ENCODE measurements at places on chromosomes 5 and 9.

DNA sequence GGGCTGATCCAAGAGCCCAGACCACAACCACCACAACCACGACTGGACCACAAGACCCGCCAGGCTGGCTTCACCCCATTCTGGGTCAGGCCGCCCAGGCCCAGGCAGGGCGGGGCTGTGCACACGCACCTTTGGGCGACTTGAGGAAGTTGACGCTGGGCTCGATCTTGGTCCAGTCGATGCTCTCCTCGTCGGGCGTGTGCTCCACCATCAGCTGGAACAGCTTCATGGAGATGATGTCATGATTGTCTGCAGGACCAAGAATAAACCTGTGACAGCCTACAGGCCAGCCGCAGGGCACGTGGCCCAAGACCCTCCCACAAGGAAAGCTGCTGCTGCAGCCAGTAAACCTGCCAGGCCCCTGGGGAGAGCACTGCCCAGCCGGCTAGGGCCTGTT lies 17.3 kb downstream of the LMAN2 start:
- no peak for DNase-seq

GRCh38 chr5:89572696-89573095 lies 689.7 kb upstream of the MEF2C start:
- DNase-seq = no peak

DNA sequence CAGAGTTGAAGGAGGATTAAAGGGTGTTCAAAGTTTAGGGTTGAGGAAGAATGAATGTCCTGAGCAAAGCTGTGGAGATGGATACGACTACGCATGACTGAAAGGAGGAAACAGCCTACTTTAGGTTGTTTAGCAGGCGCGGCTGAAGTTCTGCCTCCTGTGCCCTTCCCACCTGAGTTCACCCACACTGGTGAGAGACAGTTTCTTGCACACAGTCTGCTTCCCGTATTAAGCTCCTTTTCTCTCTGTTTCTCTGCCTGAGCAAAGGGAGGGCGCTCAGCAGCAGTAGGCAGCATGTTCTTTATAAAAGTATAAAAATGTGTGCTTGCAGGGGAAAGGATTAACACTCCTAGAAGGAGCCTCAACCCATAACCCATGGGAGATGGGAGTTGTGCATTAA lies 224.0 kb upstream of the SMARCA2 start:
- no peak for DNase-seq

- no peak for DNase-seq
These were observed 169.2 kb downstream of the CACNA1B start for GRCh38 chr9:138046641-138047301.

GRCh38 chr5:77636641-77637169 lies 1.8 kb downstream of the OTP start:
- no peak for DNase-seq

- no peak for DNase-seq
These were observed 281.6 kb downstream of the ADAMTS6 start for GRCh38 chr5:65199993-65200675.

DNA sequence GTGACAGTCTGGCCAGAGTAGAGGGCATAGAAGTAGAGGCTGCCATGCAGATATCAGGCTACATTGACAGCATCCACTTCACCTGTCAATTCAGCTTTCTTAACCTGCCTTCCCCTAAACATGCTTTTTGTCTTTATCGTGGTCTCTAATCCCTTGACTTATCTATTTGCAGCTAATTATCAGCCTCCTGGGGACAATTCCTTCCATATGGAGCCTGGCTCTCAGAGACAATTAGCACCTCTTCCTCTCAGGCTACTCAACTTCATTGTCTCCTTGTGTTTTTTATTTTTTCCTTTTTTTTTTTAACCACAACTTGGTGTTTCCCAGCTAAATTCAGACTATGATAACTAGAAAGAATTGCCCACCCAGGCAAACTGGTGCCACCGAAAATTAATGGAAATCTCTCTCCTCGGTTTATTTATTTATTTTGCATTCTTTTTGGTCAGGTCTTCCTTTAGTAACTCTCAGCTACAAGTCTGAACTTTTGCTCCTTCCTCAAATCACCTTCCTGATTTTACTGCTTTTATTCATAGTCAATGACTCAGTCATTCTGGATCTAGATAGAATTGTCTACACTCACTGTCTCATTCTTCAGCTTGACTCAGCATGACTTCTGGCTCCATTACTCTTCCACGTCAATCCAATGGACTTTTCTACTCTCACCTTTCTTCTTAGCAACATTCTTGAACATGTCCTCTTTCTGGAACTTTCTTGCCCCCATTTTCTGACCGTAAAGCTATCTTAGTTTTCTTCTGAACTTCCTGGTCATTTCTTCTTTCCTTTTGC lies 63.0 kb upstream of the BASP1 start:
- DNase-seq = no peak

GRCh38 chr9:25960178-25960577 lies 281.9 kb upstream of the TUSC1 start:
- DNase-seq = no peak

DNA sequence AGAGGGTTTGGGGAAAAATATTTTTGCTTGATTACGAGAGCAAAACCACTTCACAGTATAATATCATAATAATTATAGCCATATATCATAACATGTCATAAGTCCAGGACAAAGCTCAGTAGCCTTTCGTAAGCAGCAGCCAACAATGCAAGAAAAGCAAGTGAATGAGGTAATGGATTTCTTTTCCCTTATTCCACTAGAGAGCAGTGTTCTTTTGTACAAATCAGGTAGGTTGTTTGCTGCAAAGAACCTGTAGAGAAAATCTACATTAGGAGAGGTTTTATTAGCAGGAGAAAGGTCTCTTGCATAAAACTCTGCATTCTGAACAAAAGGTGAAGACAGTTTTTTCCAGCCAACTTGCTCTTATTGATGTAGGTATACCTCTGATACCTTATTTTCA lies 1033.4 kb downstream of the TLE4 start:
- no peak for DNase-seq

- no peak for DNase-seq
These were observed 247.2 kb downstream of the NTRK2 start for GRCh38 chr9:84916769-84917168.

GRCh38 chr5:1661831-1662558 lies 137.6 kb downstream of the MRPL36 start:
- DNase-seq = no peak

DNA sequence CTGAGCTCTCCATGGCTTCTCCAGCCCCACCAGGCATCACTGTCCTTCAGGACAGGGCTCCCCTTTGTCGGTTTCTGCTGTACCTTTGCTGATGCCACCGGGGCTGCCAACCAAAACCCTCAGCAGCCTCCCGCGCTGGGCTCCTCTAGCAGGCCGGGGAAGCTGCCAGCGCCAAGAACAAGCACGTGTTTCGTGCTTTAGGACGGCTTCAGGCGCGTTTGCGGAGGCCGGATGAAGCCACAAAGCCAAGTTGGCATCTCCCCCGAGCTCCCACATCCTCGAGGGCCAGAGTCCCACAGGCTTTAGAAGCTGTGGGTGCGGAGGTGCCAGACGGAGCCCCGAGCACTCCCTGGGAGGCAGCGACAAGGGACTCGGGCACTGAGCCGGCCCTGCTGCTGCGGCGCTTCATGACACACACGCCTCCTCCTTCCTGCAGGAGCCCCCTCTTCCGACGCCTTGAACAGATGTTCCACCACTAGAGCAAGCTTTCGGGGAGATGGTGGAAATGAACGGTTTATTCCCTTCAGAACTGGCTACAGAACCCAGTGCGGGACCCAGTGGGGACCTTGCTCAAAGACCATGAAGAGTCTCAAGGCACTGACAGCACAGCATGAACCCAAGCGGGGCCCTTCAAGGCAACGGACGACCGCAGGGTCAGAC lies 36.7 kb downstream of the SARDH start:
- no peak for DNase-seq

DNA sequence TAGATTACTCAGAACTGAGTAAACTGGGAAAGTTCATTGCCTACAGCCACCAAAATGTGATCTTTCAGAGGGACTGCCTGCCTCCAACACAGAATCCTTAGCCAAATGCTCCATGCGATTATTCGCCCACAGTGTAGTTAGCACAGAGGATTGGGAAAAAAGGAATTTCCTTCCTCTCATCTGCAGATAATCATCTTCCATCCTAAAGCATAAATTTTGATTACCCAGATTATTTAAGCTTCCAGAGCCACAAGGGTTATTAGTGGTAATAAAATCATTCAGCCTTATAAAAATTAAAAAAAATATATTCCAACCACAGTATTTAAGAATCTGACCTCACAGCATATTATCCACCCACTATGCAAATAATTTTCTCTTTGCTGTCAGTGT lies 285.3 kb upstream of the GRAMD2B start:
- DNase-seq = no peak

GRCh38 chr5:154334406-154335064 lies 111.3 kb upstream of the SAP30L start:
- no peak for DNase-seq

GRCh38 chr5:146766013-146766412 lies 112.5 kb downstream of the PPP2R2B start:
- DNase-seq = no peak

- no peak for DNase-seq
These were observed 101.5 kb downstream of the GCNT1 start for GRCh38 chr9:76560481-76560922.

DNA sequence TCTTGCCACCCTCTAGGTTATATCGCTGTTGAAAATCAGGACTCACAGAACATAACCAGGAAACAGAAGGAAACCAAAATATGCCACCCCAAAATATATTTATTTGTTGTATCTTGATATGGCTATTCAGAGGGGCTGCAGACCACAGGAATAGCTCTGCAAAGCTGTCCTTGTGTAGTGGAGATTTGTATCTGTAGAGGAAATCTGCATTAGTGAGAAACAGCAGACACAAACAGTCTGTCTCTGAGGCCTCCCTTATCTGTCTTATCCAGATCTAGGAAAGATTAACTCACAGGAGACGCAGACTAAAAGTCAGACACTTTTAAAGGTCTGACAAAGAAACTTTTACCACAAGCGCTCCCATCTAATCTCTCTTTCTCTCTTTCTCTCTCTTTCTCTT lies 54.1 kb upstream of the CEMIP2 start:
- no peak for DNase-seq

DNA sequence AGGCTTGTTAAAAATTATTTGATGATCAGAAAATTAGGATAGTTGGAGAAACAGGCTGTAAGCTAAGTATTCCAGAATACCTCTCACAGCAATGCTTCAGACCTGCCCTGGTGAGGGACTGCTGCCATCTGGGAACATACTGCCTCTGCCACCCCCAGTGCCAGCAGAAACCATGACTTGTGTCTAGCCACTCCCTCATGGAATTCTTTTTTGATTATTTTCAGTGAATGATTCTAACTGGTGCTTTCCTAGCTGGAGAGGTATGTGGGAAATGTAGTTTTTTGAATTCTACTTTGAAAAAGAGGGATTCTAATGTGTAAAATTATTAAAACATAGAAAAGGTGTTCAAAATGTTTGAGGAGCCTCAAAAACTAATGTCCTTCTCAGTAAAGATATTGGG lies 126.3 kb downstream of the HMHB1 start:
- no peak for DNase-seq

GRCh38 chr5:104096451-104096850 lies 533.9 kb upstream of the NUDT12 start:
- DNase-seq = no peak
